ENCODE measurements at places on chromosomes 16 and 17.

DNA sequence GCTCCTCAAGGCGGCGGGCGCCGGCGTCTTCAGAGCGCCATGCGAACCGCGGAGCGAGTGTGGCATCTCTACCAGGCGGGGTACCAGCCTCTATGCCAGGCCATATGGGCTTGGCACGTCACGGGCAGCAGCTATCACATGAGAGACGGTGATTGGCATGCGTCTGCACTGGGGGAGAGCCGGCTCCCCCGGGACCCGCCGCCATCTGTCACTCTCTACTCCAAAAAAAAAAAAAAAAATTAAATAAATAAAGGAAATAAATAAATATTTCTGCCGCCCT lies at the start of gene NEUROD2:
Gene NEUROD2 (minus strand): TSS at position 70 of the 280 bp plus-strand sequence. CDS start 1,321 bp downstream, outside the sequence.
- DNase-seq, result no peak

GRCh38 chr17:46783031-46783593 lies 35.4 kb downstream of the WNT3 start:
- DNase-seq, result no peak

- no peak for DNase-seq
These were observed 8.2 kb downstream of the IGFBP4 start for GRCh38 chr17:40451420-40451819.

DNA sequence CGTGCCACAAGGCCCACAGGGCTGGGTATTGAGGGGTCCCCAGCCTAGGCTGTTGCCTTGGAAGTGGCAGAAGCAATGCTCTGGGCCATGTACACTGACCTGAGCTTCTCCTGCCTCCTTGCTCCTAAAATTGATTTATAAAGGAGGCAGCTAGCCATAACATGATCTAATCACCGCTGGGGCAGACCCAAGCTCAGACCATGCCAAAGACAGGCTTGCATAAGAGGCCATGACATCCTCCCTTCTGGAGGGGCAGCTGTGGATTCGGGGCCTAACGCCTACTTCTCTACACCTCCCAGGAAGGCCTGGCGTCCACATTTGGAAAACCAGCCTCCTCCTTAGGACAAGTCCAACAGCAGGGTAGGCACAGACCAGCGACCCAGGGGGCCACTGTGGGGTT lies 12.3 kb downstream of the HSD11B2 start:
- no peak for DNase-seq

DNA sequence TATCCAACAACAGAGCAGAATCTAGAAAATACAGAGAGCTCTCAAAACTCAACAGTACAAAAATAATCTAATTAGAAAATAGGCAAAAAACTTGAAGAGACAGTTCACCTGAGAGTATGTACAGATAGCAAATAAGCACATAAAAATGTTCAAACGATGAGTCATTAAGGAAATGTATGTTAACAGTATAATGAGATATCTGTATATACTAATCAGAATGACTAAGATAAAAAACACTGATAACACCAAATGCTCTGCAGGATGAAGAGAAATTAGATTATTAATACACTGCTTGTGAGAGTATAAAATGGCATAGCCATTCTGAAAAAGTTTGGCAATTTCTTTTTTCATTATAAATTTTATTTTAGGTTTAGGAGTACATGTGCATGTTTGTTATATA lies 1307.6 kb upstream of the GOT2 start:
- DNase-seq, result no peak

- DNase-seq, result no peak
These were observed 191.8 kb upstream of the HSBP1 start for GRCh38 chr16:83615953-83616350.

DNA sequence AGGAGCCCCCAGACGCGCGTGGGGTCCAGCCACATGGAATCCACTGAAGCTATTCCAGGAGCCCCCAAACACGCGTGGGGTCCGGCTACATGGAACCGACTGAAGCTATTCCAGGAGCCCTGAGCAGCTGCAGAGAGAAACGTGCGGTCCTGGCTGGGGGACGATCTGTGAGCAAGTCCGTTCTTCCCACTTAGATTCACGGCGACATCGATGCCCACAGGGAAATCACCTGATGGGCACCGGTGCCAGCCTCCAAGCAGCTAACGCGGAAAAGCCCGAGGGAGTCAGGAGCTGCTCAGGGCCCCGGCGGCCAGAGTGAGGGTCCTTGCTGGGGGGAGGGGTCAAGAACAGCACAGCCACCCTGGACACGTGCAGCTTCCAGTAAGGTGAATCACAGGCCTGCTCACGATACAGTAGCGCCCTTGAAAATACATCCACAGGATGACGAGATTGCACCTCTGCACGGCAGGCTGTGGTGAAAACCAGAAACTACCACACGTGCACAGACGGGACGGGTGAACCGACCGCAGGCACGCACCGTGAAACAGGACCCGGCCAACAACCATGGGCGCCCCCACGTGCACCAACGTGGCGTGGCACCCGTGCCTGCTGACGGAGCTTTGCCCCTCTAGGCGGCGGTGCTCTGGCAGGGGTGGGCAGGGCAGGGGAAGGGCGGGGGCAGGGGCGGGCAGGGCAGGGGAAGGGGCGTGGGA lies 77.7 kb upstream of the GNG13 start:
- DNase-seq, result peak; percentile 58

DNA sequence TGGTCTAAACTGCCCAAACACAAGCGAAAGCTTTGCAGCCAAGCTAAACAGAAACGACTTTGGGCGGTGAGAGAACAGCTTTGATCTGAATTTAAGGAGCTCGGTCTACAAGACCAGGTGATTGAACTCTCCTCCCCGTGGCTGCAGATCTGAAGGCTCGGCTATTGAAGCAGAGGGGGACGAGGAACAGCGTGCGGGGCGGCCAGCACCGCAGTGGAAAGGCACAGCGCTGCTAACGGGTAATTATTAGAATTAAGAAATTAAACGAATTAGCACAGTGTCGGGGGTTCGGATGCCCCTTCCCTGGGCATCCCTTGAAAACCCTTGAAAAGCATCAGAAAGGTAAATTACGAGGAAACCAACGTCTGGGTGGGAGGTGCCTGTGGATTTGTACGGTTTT lies 431 bp downstream of the TEKT3 start:
- DNase-seq, result no peak

DNA sequence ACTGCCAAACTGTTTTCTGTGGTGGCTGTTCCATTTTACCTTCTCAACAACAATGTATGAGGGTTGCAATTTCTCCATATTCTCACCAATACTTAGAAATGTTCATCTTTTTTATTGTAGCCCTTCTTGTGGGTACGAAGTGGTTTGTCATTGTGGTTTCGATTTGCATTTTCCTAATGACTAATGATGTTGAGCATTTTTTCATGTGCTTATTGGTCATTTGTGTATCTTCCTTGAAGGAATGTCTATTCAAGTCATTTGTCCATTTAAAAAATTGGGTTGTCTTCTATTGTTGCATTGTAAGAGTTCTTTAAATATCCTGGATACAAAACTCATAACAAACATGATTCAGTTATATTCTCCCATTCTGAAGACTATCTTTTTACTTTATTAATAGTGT lies 47.5 kb upstream of the CCL2 start:
- no peak for DNase-seq

DNA sequence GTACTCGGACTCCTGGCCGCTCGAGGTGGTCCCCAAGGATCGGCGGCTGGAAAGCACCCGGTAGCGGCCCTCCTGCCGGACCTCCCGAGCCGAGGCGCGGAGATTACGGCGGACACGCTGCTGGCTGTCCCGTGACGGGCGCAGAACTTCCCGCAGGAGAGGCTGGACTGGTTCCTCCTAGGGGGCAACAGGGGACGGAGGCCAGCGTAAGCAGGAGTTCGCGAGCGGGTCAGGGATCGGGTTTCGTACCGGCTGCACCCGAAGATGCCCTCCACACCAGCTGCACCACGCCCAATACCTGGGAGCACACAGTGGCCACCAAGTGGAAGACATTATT lies 341 bp downstream of the SLC7A6OS start:
- no peak for DNase-seq

GRCh38 chr17:43614561-43614960 lies 47.2 kb downstream of the MEOX1 start:
- no peak for DNase-seq

DNA sequence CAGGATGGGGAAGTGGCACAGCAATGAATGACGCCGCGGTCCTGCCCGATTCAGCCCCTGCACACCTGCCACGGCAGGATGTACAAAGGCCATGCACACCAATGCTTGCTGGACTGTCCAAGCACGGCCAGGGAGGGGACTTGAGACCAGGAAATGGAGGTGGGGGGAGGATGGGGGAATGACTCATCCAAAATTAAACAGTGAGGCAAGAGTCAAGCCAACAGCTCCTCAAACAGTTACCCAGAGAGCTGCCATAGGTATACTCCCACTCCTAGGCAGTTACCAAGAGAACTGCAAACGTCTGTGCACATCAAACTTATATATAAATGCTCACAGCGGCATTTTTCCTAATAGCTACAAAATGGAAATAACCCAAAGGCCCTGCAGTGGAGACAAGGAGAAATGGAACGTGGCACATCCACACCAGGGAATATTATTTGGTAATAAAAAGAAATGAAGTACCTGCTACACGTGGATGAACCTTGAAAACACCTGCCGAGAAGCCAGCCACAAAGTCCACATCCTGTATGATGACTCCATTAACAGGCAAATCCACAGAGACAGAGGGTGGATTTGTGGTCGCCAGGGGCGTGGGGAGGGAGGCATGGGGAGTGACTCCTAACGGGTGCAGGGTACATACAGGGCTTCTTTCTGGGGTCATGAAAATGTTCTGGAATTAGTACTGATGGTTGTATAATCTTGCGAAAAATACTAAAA lies 54.1 kb downstream of the VAC14 start:
- DNase-seq, result peak; percentile 16

GRCh38 chr16:84714028-84714427 lies 14.2 kb downstream of the USP10 start:
- DNase-seq, result no peak

GRCh38 chr16:3979070-3979469 lies 98.6 kb upstream of the CREBBP start:
- DNase-seq, result no peak

GRCh38 chr16:86307514-86307903 lies 202.8 kb upstream of the FOXF1 start:
- DNase-seq, result no peak

- DNase-seq, result no peak
These were observed 429.0 kb downstream of the HS3ST4 start for GRCh38 chr16:26120729-26121128.

DNA sequence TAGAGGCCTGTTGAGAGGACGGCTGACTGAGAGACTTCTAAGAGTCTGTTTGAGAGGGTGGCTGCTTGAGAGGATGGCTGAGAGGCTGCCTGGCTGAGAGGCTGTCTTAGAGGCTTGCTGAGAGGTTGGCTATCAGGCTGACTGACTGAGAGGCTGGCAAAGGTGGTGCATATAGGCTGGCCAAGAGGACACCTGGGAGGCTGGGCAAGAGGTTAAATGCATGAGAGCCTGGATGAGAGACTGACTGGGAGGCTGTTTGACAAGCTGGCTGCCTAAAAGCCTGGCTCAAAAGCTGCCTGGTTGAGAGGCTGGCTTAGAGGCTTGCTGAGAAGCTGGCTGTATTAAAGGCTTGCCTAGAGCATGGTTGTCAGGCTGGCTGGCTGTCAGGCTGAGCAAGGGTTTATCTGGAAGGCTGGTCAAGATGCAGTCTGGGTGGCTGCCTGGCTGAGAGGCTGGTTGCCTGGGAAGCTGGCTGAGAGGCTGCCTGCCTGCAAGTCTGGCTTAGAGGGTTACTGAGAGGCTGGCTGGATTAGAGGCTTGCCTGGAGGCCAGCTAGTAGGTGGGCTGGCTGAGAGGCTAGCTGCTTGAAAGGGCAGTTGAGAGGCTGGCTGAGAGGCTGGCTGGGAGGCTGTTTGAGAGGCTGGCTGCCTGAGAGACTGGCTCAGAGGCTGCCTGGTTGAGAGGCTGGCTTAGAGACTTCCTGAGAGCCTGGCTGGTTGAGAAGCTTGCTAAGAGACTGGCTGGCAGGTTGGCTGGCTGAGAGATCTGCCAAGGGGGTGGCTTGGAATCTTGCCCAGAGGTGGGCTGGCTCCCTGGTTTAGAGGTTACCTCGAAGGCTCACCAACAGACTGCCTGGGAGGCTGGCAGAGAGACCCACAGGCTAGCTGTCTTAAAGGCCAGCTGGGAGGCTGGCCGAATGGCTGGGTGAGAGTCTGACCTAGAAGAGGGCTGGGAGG lies 38.3 kb upstream of the ACSM2B start:
- no peak for DNase-seq

- DNase-seq, result no peak
These were observed 18.5 kb upstream of the TERF2 start for GRCh38 chr16:69404275-69404805.

DNA sequence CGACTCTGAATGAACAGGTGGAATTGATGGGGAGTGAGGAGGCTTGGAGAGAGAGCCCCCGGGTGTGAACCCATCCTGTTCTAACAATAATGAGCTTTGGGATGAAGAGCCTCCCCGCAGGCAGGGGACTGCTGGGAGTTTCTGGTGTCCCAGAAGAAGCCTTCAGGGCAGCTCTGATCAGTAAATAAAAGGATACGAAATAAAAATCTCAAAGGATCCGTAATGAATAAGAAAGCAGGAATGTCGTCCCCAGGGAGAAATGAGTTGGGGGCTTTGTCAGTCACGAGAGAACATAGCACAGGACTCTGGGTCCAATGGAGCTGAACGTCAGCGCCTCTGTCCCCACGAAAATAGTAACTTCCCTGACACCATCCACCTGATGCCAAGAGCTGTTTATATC lies 113.4 kb downstream of the PITPNC1 start:
- DNase-seq, result no peak

DNA sequence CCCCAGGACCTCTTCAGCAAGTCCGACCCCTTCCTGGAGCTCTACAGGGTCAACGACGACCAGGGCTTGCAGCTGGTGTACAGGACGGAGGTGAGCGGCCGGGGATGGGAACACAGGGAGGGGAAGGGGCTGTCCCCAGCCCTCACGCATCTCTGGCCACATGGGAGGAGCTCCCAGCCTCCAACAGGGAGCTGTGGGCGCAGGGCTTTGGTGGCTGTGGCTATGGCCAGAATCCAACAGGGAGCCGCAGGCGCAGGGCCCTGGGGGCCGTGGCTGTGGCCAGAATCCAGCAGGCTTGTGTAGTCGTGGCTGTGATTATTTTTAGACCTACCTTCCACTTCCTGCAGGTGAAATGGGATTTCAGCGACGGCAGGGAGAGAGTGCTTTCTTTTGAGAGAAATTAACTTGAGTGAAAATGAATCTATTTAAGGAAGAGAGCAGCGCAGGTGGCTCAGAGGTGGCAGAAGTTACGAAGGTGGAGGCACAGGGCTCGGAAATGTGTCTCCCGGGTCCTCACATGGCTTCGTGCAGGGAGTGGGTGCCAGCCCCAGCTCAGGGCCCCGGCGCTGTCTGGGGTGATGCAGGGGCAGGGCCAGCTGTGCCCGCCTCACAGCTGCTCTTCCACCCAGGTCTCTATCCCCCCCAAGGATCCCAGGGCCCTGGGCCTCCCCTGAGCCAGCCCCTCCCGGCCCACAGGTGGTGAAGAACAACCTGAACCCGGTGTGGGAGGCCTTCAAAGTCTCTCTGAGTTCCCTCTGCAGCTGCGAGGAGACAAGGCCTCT lies 9.4 kb downstream of the CPNE7 start:
- no peak for DNase-seq

Measured in stimulated activated CD4-positive, alpha-beta T cell treated with anti-CD3 and anti-CD28 coated beads, Interleukin-15, amount 100 ng/mL, for 24 hours (primary cell).